ENCODE measurements at places on chromosomes 5 and 9.

- no peak for DNase-seq
Measured at GRCh38 chr9:92718086-92719001, 46.3 kb downstream of the BICD2 start.

GRCh38 chr9:34796924-34797323 lies 87.0 kb upstream of the CCL21 start:
- no peak for DNase-seq

GRCh38 chr5:71893451-71893850 lies 174.4 kb downstream of the CARTPT start:
- no peak for DNase-seq

DNA sequence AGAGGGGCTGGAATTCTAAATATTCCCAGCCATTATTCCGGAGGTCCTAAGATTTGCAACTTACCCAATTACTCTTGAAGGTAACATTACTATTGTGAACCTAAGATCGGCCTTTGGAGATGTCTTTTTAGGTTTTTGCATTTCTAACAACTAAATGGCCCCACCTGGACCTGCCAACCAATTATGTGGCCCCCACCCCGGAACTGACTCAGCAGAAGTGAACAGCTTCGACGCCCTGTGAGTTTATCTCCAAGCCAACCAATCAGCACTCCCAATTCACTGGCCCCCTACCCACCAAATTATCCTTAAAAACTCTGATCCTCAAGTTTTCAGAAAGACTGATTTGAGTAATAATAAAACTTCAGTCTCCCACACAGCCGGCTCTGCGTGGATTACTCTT lies 62.9 kb downstream of the NEURL1B start:
- no peak for DNase-seq

DNA sequence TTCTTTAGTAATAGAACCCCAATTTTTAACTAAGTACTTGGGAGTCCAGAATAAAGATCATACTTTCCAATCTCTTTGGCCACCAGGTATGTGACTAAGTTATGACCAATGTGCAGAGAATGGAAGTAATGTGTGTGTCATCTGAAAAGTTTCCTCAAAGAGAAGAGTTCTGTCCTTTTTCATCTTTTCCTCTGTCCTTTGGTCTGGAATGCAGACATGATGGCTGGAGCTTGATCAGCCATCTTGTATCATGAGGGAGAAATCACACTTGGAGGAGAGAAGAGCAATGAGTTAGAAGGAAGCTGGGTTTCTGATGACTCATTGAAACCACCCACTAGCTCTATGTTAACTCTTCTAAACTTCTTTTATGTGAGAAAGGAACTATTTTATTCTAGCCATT lies 5.5 kb upstream of the CPEB4 start:
- no peak for DNase-seq

DNA sequence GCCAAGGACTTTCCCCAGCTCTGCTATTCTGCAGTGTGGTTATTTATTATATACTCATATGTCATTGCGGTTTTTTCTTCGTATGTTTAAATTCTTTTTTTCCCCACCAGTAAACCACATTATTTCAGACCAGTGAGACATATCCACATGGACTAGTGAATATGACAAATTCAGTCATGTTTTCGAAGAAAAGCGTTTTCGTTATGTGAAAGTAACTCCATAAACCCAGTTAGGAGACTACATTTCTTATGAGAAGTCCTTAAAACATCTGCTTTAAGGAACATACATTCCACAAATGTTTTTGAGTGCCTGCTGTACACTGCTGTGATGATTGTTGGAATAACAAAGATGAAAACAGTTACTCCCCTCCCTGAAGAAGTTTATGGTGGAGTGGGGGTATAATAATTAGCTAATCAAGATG lies 591.8 kb upstream of the CLINT1 start:
- DNase-seq: no peak

GRCh38 chr9:118785456-118785855 lies 583.8 kb downstream of the BRINP1 start:
- no peak for DNase-seq

DNA sequence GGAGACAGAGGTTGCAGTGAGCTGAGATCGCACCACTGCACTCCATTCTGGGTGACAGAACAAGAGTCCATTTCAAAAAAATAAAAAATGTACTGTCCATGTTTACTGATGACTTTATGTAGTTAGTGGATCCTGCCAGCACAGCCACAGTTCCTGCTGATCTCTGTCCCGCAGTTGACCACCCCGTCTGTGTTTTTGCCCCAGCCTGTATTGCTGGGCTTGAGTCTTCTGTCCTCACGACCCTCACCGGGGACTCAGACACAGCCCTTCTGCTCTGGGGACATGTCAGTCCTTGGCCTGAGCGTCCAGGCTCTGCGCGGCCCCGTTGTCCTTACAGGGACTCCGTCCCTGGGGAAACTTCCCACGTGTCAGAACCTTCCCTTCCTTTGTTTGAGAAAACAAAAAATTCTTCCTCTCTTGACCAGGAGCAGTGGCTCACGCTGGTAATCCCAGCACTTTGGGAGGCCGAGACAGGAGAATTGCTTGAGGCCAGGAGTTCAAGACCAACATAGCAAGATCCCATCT lies 14.5 kb downstream of the SURF6 start:
- DNase-seq: no peak

- DNase-seq: no peak
Measured at GRCh38 chr5:112276991-112277390, 142.1 kb downstream of the EPB41L4A start.

- peak; percentile 48 for DNase-seq
Measured at GRCh38 chr5:126676195-126676624, 75.5 kb downstream of the PHAX start.
